ENCODE measurements at places on chromosomes 2 and 18.

DNA sequence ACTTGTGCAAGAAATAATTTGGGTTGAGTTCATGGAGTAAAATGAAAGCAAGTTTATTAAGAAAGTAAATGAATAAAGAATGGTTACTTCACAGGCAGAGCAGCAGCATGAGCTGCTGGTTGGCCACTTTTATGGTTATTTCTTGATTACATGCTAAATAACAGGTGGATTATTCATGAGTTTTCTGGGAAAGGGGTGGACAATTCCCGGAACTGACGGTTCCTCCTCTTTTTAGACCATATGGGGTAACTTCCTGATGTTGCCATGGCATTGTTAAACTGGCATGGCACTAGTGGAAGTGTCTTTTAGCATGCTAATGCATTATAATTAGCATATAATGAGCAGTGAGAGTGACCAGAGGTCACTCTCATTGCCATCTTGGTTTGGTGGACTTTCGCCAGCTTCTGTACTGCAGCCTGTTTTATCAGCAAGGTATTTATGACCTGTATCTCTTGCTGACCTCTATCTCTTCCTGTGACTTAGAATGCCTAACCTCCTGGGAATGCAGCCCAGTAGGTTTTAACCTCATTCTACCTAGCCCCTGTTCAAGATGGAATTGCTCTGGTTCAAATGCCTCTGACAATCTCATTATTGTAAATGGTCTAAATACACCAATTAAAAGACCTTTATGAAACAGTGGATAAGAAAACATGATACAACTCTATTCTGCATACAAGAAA is 114.1 kb upstream of the FIGN start:
- no peak for DNase-seq

GRCh38 chr2:174337337-174338146 is 2.8 kb downstream of the SP9 start:
- no peak for DNase-seq

- DNase-seq = peak; percentile 97
These were observed at the start of gene RNASEH1 for GRCh38 chr2:3558205-3559014. Gene RNASEH1, minus strand, starts transcription at chr2:3558333. Its CDS starts 73 bp downstream, at chr2:3558260.

GRCh38 chr18:26656431-26656943 is 108.1 kb upstream of the KCTD1 start:
- DNase-seq = no peak

DNA sequence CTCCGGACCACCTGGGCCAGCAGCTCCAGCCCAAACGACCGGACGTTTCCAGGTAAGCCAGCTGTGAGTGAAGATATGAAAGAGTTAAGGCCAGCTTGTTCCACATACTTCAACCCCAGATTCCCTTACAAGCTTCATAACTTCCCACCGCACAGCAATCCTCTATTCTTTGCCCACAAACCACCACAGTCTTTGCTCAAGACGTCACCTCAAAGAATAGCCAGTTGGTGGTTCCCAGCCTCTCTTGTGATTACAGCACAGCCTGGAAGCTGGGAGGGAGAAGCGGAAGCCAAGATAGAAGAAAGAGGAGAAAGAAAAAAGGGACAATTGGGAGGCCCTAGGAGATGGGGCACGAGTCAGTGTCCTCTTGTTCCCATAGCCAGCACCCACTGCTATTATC is 70.6 kb downstream of the NRP2 start:
- DNase-seq = no peak

- DNase-seq = no peak
These were observed 142.3 kb upstream of the BOD1L2 start for GRCh38 chr18:57004366-57005121.

DNA sequence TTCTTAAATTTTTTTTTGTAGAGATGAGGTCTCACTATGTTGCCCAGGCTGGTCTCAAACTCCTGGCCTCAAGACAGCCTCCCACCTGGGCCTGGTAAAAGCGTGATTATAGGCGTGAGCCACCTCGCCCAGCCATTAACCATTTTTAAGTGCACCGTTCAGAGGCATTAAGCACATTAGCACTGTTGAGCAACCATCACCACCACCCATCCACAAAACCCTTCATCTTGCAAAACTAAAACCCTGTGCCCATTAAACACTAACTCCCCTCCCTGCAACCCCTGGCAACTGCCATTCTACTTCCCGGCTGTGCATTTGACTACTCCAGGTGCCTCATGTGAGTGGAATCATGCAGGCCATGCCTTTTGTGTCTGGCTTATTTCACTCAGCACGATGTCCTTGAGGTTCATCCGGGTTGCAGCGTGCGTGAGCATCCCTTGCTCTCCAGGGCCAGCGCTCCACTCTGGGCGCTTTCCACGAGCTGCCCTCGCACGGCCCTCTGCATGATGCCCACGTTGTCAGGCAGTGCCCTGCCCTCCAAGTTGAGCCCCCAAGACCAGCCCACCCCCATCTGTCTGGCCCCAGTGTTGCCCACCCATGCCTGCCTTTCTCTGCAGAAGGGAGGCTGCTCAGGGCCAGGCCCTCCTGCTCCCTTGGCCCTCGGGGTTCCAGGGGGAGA is 63.0 kb upstream of the GLI2 start:
- no peak for DNase-seq
